Effector CD4-positive, alpha-beta T cell (primary cell): ENCODE measurements at places on chromosomes 6 and 20.

- no peak for DNase-seq
Observed at GRCh38 chr20:37137547-37137946, 41.6 kb upstream of the RPN2 start.

DNA sequence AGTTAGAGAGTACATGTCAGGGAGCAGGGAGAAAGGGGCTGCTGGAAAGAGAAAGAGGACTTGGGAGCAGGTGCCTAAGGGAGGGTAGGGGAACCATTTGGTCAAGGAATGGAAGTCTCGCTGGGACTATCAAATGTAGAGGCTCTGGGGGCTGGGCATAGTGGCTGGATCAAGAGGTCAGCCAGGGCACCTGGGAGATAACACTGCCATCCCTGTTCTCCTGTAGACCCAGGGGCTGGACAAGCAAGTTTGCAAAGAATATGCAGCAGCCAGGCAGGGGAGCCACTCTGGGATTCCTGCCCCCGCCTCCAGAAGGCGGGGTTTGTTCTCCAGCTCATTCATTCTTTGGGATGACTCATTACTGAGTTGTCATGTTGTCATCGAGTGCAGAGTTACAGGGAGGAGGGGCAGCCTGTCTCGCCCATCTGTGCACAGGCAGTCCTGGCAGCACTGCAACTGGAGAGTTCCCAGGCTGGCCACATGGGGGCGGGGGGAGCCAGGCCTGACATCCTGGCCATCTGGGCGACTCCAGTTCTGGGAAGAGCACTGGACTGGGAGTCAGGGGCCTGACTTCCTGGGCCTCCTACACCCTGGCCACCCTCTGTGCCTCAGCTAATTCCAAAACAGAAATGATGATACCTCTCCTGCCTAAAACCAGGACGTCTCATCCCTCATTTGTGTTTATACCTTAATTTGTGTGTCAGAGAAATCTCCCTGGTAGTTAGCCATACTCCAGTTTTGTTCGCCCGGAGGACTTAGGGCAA lies 28.2 kb upstream of the ZFAND3 start:
- peak; percentile 61 for DNase-seq

- no peak for DNase-seq
Observed at GRCh38 chr20:25503936-25504335, 81.4 kb downstream of the NINL start.

DNA sequence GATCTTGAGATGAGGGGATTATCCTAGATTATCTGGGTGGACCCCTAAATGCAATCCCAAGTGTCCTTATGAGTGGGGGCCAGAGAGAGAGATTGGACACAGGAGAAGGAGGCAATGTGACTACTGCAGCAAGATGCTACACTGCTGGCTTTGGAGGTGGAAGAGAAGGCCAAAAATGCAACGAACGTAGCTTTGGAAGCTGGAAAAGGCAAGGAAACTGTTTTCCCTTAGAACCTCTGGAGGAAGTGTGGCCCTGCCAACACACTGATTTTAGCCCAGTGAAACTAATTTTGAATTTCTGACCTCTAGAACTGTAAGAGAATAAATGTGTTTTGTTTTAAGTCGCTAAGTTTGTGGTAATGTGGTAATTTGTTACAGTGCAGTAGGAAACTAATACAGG lies 15.7 kb downstream of the PPARD start:
- DNase-seq = no peak

GRCh38 chr6:151690303-151690702 lies 117.2 kb upstream of the ESR1 start:
- DNase-seq = no peak

DNA sequence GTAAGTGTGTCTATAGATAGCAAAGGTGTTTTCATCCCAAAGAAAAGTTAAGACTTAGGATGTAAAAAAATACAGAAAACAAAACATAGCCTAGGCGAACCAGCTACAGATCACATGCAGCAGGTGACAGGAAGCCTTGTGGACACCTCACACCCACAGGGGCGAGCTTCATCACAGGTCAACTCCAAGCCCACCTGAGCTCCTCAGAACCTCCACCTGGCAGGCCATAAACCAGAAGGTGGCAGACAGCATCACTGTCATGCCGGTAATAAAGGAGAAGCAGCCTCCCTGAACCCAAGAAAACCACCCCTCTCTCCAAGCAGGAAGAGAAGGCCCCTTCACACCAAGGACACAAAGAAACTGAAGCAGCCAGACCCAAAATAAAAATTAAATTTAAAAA lies 1.0 kb downstream of the RALGAPA2 start:
- peak; percentile 10 for DNase-seq

DNA sequence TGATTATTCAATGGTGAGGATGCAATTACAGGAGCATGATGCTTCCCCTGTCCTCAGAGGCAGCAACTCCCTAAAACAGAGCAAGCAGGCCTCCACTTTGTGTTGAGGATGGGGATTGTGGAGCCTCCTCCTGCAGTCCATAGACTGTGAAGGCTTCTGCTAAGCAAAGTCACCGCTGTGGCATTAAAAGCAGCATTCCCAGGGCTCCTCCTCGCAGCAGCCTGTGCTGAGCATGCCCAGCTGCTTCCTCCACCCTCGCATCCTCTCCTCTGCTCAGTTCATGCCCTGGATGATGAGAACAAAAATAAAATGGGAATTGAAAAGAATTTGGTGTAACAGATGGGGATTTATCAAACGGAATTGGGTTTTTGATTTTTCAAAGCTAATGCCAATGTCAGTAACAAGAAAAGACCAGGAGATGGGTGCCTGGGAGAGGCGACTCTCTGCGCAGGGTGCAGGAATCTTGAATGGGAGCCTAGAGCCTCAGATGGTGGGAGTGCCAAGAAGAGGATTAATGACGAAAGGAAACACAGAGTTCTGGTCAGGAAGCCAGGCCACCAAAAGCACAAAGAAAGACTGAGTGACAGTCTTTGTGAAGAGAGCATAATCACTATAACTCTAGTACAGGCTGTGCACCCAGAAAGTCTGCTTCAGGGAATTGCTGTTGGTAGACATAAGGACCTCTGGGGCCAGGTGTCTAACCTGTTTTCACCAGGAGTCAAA lies 347.6 kb downstream of the TPBG start:
- DNase-seq = no peak

- DNase-seq = no peak
Observed at GRCh38 chr6:44251576-44252524, 4.9 kb downstream of the HSP90AB1 start.

DNA sequence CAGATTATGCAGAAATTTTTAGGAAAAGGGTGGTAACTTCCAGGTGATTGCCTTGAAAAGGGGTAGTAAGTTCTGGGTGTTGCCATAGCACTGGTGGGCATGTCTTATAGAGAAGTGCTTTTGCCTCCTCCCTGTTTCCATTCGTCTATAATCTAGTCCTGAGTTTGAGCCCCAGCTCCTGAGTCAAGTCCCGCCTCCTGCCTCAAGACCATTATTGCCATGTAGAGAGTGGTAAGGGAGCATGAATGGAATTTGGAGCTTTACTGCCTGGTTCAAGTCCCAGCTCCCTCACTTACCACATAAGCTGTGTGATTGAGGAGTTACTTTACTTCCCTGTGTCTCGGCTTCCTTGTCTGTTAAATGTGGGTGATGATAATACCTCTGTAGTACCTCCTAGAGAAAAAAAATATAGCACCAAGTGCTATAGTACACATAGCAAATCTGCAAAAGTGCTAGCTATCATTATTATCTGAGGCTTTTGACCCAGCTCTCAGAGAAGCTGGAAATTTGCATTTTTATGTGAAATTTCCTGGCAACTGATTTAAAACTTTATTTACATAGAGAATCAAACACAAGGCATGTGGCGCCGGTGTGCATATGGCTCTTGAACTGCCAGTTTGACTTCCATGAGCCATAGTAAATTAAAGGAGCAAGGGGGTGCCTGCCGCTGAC lies 36.0 kb downstream of the TGM6 start:
- DNase-seq = no peak

- no peak for DNase-seq
Observed at GRCh38 chr20:43752561-43753301, 25.9 kb upstream of the GTSF1L start.

DNA sequence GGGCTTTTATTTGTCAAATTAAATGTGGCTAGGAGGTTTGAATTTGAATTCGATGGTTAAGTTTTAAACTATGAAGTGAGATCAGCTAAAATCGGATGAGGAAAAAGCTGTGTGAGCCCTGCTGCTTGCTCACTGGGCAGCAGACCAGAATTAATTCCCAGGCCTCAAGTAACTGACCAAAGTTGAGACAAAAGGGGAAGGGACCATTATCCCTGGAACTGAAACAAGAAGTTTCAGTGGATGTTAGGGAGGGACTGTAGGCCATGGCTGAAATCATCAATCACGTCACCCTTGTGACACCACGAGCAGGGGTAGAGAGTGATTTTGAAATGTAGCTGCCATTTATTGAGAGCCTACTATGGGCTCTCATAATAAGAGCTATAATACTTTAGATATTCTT lies 7.0 kb upstream of the PRSS35 start:
- no peak for DNase-seq

DNA sequence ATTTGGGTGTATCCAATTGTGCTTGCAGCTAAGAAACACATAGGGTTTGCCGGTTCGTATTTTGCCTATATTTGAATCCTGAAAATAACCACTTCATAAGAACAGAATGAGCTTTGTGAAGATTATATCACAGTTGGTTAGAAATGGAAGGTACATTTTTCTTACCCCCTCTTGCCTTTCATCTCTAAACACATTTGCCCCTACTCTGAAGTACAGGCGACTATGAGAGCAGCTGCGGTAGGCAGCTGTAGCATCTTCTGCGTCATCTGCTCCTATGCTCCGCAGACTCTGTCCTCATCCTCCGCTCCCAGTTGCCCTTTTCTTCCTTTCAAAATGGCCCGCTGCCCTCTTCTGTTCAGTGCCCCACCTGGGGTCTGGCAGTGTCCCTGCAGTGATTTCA lies 47.6 kb upstream of the REV3L start:
- no peak for DNase-seq

DNA sequence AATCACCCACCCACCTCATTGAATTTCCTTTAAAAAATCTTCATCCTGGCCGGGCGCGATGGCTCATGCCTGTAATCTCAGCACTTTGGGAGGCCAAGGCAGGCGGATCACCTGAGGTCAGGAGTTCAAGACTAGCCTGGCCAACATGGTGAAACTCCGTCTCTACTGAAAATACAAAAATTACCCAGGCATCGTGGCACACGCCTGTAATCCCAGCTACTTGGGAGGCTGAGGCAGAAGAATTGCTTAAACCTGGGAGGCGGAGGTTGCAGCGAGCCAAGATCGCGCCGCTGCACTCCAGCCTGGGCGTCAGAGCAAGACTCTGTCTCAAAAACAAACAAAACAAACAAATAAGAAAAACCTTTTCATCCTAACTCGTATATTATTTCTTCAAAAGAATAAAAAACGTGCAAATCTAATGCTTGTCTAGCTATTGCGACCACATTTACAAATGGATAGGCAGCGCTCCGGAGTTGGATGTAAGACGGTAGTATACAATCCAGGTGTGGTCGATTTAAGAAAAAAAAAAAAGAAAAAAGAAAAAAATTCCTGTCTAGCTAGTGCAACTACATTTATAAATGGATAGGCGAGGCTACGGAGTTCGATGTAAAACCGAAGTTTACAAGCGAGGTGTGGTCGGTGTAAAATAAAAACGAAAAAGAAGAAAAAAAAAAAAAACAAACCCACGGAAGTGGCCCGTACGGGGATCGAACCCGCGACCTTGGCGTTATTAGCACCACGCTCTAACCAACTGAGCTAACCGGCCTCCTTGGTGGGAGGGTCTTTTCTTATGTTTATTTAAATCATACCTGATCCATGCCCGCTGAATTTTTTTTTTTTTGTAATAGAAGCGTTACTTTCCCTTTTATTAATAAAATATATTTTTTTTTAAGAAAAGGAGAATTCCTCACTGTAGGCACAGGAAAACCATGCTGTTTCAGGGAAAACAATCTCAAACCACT lies 70.7 kb upstream of the PRSS16 start:
- DNase-seq = peak; percentile 53

DNA sequence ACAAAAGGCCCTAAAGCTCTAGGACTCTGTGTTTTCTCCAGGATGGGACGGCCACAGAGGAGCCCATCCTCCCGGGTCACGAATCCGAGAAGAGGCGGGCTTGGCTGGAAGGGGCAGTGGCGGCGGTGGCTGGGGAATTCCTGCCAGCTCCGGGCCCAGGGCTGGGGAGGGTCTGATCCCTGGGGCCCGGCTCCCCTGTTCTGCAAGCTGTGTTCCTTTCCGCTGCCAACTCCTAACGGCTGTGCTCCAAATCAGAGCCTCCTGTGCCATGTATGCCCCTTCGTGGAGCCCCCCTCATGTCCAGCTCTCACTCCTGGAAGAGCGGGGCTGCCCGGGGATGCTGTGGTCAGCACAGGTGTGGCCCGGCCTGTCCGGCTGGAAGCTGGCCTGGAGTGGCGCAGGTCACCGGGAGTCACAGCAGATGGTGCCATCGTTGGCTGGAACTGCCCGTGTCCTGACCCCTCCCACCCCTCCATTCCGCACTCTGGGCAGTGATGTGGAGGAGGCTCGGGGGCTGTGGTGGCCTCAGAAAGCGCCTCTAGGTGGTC lies 88.2 kb upstream of the MPC1 start:
- DNase-seq = no peak

DNA sequence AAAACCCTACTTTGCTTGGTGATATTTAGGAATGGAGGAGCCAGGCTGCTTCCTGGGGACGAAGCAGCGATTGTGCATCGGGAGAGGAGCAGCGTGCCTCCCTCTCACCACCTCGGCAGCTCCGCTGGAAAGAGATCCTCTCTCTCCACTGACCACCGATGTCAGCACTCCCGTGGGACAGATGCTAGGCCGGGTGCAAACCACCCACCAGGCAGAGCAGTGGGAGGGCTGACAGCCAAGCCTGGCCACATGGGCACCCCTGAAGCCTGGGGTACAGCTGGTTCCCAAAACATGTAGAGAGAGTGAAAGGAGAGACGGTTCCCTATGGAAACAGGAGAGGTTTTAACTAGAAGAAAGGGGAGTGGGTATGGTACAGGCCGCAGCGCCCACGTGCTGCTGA lies 220.0 kb downstream of the ANKRD60 start:
- DNase-seq = no peak

- DNase-seq = no peak
Observed at GRCh38 chr6:54992789-54993188, 146.2 kb downstream of the FAM83B start.

DNA sequence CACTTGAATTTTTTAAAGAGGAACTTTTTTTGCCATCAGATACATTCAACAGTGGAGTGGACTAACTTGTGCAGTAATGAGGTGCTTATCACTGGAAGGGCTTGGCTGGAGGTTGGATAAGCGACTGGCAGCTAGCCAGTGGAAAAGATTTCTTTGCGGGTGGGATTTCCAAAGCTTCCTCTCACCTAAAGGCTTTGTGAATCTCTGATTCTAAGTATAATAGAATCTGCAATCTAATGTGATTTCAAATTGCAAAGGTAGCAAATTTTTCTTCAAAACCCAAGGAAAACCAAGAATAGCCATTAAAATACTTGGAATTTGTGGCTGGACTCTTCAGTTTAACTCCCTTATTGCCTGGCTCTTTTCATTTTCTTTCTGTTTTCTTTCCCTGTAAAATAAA lies 460.4 kb upstream of the MARCKS start:
- no peak for DNase-seq

- no peak for DNase-seq
Observed at GRCh38 chr6:108337721-108338120, 42.9 kb downstream of the AFG1L start.
